Mesenteric fat pad (tissue), 1 donor: ENCODE measurements at places on chromosomes 3 and 15.

DNA sequence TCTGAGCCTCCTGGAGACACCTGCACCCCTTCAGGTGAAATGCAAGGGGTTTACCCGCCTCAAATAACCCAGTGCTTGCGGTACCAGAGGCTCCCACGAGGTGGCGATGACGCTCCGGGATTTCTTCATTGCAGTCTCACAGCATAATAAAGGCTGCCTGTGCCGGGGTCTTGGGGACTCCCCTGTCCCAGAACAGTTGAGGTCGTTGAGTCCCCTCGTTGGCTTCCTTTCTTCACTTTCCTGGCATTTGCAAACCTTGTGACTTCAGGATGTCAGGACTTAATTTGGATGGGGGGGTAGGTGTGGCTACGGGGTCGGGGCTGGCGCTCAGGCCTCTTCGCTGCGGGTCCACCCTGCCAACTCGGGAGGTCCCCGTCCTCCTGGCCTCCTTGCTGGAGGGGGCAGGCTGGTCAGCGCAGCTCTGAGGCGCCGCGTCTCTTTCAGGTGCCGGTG, 1.3 kb downstream of the GNAT1 start:
- DNase-seq, result no peak

DNA sequence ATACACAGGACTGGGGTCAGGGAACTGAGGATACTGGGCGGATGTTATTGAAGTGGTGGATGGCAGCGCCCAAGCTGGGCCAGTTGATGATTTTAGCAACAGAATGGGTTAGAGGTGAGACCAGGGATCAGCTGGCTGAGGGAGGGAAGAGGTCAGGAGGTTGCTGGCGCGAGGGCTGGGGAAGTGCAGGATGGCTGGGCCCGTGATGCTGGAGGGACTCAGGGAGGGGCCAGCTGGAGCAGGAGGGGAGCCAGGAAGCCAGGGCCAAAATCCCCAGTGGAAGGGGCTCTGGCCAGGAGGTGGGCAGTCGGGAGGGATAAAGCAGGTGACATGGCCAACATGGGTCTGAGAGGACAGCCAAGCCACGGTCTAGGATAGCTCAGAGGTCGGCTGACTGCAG, 178.0 kb downstream of the NSMCE3 start:
- DNase-seq, result no peak

DNA sequence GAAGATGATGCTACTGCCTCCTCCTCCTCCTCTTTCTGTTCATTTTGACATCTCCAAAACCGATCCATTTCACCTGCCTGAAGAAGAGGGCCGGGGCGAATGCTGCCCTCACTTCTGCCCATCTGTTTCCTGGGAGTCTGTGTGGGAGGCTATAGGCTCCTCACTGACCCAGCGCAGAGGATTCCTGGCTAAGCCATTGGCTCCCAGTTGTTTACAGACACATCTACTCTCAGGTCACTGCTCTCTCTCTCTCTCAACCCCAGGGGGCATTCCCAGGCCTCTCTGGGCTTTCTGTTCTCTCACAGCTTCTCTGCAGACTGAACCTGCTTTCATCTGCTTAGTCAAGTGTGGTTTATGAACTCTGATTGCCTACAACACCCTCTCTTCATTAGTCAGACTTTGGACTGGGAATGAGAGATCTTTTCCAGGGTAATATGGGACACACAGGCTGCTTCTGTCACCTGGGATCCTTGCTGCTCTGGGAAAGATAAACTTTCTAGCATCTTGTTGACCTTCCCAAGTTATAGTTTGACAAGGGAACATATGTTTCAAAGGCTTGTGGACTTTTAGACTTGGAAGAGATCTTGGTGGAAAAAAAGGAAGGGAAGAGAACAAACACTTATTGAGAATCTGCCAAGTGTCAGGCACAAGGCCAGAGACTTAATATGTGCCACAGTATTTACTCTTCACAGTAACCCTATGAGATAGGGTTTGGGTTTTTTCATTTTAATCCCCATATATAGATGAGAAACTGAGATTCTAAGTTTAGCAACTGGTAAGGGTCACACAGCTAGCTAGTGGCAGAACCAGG, 30.2 kb upstream of the USP3 start:
- no peak for DNase-seq

- no peak for DNase-seq
Measured at GRCh38 chr15:61069394-61070075, 159.6 kb downstream of the RORA start.

DNA sequence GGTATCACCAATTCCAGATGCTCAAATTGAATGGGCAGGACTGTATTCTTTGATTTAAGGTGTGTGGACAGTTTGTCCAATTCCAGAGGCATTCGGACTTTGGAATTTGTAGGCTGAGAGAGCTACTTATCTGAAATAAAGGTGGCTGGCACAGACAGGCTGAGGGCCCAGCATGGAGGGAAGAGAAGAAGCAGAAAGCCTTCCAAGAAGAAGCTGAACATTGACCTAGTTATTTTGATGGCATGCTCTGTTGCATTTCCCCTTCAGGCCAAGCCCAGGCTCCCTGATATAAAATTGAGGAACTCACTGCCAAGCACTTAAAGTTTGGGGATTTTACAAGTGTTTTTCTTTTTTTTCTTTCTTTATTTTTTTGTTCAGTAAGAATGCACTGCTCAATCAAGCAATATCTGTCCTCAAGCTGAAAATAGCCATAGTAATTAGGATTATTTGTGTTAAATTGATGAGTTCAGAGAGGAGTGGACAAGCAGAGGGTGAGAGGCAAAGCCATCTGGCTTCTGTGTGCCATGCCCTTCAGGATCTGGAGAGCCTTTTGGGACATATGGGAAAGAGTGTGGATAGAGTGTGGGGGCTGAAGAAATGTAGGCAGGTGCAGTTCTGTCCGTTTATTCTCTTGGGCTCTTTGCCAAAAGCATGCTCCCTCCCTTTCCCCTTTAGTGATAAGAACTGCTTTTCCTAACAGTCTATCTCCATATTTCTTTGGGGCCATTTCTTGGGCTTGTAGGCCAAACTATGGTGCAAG, 148.9 kb downstream of the OXSM start:
- no peak for DNase-seq

DNA sequence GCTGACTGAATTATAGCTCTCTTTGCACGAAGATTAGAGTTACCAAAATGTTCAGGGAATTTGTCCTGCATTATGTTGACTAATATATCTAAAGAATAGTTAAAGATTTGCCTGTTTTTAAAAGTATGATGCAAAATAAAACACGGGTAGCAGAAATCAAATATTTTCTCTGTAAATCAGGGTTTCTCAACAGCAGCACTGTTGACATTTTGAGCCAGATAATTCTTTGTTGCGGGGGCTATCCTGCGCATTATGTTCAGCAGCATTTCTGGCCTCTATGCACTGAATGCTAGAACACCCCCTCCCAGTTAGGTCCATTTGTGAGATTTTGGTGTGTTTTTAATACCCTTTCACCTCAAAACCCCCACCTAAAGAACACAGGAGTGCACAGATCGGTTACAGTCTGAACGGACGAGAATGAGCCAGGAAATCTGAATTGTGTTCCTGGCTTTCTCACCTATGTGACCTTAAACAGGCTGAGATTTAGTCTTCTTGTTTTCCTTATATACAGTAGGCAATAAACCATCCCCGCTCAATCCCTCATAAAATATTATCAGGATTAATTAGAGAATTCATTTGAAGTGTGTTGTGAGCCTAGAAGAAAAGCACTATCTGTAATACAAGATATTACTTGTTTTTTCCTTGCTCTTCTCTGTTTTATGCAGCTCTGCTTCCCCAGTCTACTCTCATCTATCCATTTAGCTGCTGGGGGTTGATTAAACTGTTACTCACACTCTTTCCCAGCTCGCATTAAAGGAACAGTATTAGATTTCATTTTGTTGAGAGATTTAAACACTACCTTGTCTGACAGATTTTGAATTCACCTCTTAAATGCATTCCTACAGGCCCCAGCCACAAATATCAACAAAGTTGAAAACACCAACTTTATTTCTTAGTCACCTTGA, 247.5 kb upstream of the GOLIM4 start:
- DNase-seq, result no peak
